Dermis blood vessel endothelial cell (primary cell): ENCODE measurements at places on chromosomes 2 and 18.

GRCh38 chr2:233571462-233571861 lies 4.9 kb upstream of the USP40 start:
- no peak for DNase-seq

DNA sequence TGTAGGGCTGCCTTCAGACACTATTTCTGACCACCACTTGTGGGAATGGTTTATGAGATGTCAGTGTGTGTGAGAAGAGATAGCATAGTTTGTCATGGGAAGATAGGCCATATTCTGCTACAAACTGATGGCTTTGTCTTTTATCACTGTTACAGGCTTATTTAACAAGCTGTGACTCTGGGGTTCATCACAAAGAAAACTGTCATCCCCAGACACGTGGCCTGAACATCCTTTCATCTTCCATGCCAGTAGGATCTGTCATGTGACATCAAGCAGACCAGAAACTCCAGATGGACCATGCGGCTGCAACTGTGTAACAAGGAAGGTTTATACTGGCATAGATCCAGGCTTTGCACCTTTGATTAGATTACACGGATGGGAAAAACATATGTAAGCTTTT lies 128.6 kb upstream of the KCNH7 start:
- no peak for DNase-seq

DNA sequence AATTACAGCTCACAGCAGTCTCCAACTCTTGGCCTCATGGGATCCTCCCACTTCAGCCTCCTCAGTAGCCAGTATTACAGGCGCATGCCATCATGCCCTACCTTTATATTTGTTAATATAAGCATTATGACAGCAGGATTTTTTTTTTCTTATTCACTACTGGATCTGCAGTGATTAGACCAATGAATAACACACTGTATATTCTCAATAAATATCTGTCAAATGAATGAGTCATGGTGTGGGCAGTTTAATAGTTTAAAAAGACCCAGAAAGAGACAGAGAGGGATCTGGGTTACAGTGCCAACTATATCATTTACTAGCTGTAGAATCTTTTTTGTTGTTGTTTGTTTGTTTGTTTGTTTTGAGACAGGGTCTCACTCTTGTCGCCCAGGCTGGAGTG lies 62.4 kb upstream of the LTBP1 start:
- no peak for DNase-seq

DNA sequence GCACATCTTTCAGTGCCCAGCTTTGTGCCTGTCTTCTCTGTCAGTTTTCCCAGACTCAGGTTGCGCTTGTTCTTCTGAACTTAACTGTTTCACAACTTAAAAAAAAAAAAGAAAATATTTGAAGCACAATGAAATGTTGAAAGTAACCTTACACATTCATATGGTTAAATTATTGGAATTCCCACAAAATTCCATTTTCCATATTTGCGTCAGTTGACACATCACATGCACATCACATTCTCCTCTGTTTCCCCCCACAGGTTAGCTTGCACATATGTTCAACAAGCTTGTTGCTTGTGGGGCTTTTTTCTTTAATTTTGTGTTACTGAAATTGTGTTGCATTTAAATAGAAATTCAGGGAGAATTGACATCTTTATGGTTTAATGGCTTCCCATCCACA lies 8.3 kb downstream of the MYO1B start:
- DNase-seq, result no peak
